RWPE2 (cell line): ENCODE measurements at places on chromosomes 5 and 9.

DNA sequence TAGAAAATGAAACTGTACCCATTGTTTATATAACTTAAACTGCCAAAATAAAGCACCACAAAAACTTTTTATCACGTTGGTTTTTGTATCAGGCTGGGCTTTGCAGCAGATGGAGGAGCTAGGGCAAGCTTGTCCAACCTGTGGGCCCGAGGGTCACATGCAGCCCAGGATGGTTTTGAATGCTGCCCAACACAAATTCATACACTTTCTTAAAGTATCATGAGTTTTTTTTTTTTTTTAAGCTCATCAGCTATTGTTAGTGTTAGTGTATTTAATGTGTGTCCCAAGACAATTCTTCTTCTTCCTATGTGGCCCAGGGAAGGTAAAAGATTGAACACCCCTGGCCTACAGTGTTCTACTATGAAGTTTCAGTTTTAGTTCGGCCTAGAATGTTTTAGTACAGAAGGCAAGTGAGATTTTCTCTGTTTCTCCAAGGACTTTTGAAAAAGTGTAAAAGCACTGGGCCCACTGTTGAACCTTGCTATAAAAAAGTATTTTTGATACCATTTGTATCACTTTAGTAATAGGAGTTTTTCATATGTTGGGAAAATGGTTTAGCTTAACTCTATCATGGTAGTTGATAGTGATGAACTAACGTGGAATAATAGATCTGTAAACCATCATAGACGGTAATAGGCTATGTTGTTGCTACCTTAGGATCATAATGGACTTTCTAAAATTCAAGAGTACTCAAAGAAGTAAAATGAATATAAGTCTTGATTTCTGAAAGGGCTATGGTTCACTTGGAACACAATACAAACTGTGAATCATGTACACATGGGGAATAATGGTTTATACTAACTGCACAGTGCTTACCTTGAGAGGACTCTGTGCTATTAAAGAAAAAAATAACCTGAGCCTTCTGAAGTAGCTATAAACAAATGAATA is 2.9 kb downstream of the CDKN2A start:
- no peak for DNase-seq

DNA sequence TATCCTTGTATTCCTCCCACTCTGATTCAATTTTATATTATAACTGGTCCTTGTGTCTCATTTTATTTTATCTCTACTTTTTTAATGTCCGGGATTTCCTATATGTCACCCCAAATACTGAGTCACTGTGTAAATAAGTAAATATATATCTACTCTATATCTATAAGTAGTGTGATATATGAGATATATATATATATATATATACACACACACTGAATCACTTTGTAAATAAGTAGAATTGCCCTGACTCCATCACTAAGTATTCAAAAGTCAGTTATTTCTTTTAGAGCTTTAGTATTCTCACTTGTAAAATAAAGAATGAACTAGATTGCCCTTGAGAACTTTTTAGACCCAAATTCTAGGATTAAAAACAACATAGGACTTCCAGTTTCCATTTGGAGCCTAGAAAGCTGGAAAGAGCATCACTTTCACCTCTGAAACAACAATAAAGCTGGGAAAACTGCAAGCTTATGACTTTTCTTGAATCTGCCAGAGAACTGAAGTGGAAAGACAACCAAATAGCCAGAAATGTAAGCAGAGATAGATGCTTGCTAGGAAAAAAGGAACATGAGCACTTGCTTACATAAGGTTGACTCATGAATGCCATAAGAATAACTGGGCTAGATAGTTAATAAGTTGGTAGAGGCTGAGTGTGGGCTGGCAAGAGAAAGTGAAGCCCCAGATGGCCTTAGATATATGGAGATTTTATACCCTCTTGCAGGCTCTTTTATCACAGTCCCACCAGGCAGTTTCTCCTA is 171.1 kb upstream of the TLX3 start:
- DNase-seq: no peak

- DNase-seq: no peak
These were observed 95.8 kb upstream of the LMX1B start for GRCh38 chr9:126517833-126518356.

DNA sequence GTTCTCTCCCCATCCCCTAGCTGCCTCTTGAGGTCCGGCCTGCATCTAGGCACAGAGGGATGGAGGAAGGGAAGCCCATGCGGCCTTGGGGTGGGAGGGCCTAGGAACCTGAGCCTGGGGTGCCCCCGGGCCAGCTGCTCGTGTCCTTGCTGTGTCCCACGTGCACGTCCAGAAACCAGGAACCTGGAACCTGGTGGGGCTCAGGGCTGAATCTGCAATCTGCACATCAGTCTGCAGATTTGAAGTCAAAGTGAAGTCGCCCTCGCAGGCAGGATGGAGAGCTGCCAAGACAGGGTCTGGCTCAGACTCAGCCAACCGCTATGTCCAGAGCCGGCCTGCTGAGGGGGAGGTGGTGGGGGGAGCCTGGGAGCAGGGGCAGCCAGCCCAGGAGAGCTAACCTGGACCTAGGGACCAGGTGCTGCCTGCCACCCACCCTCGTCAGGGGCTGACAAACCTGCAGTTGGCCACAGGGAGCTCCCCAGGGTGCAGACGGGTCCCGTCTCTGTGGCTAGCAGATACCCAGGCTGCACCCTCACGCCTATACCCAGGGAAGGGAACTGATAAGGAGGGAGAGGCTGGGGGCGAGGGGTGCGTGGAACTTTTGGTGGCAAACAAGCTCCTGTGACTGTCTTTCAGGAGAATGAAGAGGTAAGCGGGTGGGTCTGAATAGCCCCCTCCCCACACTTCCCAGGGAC is 103.5 kb upstream of the SIMC1 start:
- DNase-seq: no peak

- no peak for DNase-seq
These were observed 40.2 kb downstream of the TRIO start for GRCh38 chr5:14183187-14183939.

DNA sequence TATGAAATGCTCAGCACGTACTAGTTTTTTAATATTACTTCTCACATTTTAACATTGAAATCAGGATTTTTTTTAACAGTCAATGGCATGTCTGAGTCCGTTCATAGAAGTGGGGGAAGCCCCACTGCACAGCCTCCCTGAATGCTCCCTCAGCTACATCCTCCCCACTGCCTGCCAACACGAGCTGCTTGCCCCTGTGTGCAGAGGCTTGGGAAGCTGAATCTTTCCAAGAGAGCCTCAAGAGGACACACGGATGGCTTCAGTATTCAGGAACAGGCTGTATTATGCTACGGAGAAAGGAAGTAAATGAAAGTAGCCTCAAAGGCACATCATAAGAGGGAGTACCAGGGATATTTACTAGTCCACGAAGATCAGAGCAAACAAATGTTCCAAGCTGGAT is 248.7 kb downstream of the SPOCK1 start:
- DNase-seq: no peak

- DNase-seq: no peak
These were observed 1164.5 kb downstream of the CDH12 start for GRCh38 chr5:21688655-21689054.

GRCh38 chr5:11224436-11225187 is 463.6 kb upstream of the DAP start:
- no peak for DNase-seq

- DNase-seq: no peak
These were observed 68.7 kb downstream of the RETREG1 start for GRCh38 chr5:16548115-16548514.

- DNase-seq: peak; percentile 17
These were observed 80.0 kb upstream of the COL5A1 start for GRCh38 chr9:134561427-134562145.

DNA sequence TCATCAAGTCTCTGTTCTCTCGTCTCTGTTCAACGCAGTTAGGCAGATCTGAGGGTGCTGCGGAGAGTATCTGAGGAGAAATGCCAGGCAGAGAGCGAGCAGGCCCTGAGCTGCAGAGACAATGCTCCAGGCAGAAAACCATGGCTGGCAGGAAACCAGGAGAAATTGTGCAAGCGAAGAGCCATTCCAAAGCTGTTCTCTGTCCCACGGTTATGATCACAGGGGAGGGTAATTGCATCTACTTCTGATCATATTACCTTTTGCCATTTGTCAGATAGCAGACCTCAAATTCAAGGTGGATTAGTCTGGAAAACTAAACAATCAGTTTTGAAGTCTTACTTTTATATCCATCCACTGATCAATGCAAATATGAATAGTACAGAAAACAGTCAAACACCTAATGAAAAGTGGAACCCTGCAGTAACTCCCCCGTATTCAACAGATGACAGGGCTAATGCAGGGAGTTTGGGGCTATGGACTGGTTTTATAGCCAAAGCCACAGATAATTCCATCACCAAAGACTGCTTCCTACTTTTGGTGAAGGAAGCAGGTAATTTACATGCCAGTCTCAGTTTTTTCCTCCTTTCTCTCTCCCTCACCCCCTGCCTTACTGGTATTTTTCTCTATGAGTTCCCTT is 228.0 kb downstream of the DCP2 start:
- DNase-seq: peak; percentile 88

DNA sequence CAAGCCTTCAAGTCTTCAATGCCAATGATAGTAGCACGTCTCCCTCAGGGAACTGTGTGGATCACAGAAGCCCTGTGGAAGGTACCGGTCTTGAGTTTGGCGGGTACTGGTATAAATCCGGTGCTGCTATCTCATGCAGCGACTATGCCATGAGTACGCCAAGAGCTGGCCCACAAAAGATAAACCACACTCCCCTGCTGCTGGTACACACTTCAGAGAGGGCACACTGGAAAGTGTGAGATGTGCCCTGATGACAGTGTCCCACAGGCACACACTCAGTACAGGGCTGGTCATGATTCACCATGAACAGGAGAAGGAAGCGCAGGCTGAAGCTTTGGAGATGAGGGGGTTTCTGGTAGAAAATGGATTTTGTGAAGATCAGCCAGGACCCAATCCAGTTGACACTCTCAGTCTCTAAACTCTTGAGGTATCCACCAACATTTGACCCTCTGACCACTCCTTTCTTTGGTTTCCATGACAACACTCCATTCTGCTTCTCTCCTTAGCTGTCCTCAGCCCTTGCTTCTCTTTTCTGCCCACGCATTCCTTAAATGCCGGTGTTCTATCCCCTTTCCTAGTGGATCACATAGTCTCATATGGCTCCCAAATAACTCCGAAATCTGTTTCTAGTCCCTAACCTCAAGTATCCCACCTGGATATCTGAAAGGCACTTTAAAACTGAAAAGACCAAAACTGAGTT is 5.1 kb downstream of the AMACR start:
- DNase-seq: no peak

- no peak for DNase-seq
These were observed 25.9 kb downstream of the ROPN1L start for GRCh38 chr5:10467281-10468198.

DNA sequence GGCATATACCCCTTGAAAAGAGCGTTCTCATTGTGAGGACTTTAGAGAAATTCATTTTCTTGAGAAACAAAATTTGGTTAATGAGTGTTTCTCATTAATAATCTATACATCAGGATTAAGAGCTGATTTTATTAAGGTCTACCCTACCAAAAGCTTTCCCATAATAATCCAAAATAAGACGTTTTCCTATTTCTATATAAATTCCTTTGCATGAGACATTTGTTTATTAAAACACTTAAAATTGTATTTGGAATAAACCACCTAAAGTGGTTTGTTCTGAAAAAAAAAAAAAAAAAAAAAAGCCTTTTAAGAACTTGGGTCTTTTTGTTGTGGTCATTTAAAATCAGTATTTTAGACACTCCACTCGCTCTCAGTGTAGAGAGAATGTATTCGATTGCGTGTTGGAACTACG is 695 bp upstream of the TMOD1 start:
- no peak for DNase-seq

- no peak for DNase-seq
These were observed 1.1 kb downstream of the FKBP15 start for GRCh38 chr9:113219969-113220368.

- DNase-seq: no peak
These were observed 25.8 kb upstream of the GPX8 start for GRCh38 chr5:55134053-55134722.

GRCh38 chr5:57989378-57989777 is 470.5 kb downstream of the PLK2 start:
- no peak for DNase-seq

GRCh38 chr5:135497971-135498636 is 37.7 kb downstream of the NEUROG1 start:
- DNase-seq: peak; percentile 27

DNA sequence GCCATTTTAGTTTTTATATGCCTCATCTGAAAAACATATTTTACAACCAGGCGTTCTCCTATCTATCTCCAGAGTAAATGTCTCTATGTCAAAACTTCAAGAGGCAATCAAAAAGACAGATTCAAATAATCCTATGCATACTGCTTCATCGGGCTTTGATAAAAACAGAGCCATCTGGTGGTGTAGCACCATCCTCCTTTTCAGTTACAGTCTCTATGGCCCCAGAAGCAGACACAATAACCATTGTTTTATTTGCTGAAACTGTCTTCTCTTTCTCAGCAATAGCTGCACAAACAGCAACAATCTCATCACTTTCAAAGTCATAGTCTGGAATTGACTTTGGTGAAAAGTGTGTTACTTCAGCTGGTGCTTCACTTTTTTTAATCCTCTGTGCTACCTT is 36.3 kb downstream of the PTGER4 start:
- no peak for DNase-seq

- DNase-seq: no peak
These were observed 60.8 kb downstream of the FOXD1 start for GRCh38 chr5:73387601-73388305.

DNA sequence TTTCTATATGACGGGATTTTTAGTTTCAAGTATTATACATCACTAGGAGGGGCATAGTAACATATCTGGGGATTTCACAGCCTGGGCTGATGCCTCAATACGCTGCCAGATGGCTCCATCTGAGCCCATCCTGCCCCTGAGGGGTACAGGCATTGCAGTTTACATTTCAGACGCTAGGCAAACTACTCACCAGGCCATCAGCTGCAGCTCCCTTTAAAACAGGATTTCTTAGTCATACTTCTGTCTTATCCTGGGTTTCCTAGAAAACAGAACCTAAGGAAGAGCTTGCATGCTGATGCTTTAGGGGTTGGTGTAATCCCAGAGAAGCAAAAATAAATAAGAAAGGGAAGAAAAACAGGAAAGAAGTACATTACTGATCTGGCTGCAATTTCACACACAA is 372.8 kb upstream of the PIK3R1 start:
- no peak for DNase-seq

- DNase-seq: no peak
These were observed 80.5 kb downstream of the FNBP1 start for GRCh38 chr9:129962451-129962864.

DNA sequence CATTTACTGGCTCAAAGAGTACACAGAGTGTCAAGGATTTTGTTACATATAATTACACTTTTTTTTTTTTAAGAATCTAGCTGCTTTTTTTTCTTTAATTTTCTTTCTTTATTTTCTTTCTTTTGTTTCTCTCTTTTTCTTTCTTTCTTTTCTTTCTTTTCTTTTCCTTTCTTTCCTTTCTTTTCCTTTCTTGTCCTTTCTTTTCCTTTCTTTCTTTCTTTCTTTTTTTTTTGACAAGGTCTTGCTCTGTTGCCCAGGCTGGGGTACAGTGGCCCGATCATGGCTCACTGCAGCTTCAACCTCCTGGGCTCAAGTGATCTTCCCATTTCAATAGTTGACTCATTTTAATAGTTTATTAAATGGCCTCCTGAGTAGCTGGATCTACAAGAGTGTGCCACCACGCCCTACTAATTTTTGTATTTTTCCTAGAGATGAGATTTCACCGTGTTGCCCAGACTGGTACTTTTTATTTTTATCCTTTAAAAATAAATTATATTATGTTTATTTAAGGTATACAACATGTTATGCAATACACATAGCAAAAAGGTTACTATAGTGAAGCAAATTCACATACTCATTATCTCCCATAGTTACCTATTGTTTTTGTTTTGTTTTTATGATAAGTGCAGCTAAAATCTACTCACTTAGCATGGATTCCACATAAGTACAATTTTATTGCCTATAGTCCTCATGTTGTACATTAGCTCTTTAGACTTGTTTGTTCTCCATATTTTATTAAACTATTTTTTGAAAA is 381.5 kb upstream of the KLF4 start:
- no peak for DNase-seq
